ENCODE measurements at places on chromosomes 6 and 20. TPM values are rescaled to one million over a fixed set of nuclear protein-coding genes. Genes with fewer than 3 reads are reported as not detected.

- H3K27ac ChIP-seq = no peak overlapping the region
- H3K4me1 ChIP-seq = no peaks in the 10 kb centered on the region
- H3K27me3 ChIP-seq = peaks cover 4% of the 10 kb centered on the region
- H3K36me3 ChIP-seq = no peaks in the 10 kb centered on the region
Observed at GRCh38 chr6:52180787-52181558, 5.2 kb upstream of the IL17A start.

DNA sequence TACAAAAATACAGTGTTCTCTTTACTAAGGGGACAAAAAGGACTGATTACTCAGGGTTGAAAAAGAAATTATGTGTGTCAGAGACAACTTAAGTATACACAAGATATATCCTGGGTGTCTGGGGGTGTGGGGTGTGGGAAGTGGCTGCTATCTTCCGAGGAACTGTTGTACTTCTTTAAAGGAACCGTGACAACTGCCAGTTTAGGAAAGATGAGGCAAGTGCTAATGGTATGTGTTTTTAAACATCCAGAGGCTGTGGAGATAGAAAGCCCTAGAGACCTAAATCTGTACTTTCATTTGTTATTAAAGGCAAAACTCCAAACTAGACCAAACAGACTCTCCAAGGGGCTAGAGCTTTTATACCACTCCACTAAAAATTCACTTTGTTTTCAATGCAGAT lies 95.6 kb downstream of the SNAP25 start:
- H3K36me3 ChIP-seq = no peaks in the 10 kb centered on the region
- no peak overlapping the region for H3K4me3 ChIP-seq
- no peak overlapping the region for H3K27ac ChIP-seq
- peak; percentile 42 for DNase-seq
- H3K4me1 ChIP-seq = peaks cover 34% of the 10 kb centered on the region
- H3K27me3 ChIP-seq = peaks cover 41% of the 10 kb centered on the region

GRCh38 chr6:37027811-37028469 lies 22.5 kb downstream of the FGD2 start:
- H3K4me1 ChIP-seq = no peaks in the 10 kb centered on the region
- H3K4me3 ChIP-seq = no peak overlapping the region
- no peak for DNase-seq
- no peaks in the 10 kb centered on the region for H3K36me3 ChIP-seq

DNA sequence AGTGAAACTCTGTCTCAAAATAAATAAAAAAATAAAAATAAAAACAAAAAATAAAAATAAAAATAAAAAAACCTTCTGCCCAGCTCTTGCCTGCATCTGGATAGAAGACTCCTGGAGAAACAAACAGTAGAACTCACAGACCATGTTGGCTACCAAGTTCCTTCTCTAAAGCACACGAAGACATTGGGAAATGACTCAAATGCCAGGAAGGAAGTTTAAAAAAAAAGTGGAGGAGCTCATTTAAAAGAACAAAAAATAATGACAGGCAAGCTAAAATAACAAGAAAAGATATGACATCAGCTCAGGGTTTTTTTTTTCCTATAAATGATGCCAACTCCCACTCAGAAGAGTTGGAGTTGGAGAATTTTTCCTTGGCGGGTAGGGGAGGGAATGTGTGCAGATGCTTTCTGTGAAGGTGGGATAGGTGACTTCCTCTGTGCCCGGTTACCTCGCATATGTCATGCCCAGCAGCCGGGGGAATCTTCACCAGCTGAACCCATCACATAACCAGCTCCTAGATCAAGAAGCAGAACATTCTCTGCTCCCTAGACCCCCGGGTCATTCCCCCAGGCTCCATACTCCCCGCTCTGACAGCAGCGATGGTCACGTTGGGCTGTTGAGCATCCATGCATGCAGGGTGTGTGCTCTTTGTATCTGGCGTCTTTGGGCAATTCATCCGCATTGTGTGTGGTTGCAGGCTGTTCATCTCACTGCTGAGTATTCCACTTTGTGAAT lies 17.3 kb upstream of the CD93 start:
- peak; percentile 5 for DNase-seq
- no peaks in the 10 kb centered on the region for H3K36me3 ChIP-seq
- no peaks in the 10 kb centered on the region for H3K27me3 ChIP-seq
- no peak overlapping the region for H3K4me3 ChIP-seq

DNA sequence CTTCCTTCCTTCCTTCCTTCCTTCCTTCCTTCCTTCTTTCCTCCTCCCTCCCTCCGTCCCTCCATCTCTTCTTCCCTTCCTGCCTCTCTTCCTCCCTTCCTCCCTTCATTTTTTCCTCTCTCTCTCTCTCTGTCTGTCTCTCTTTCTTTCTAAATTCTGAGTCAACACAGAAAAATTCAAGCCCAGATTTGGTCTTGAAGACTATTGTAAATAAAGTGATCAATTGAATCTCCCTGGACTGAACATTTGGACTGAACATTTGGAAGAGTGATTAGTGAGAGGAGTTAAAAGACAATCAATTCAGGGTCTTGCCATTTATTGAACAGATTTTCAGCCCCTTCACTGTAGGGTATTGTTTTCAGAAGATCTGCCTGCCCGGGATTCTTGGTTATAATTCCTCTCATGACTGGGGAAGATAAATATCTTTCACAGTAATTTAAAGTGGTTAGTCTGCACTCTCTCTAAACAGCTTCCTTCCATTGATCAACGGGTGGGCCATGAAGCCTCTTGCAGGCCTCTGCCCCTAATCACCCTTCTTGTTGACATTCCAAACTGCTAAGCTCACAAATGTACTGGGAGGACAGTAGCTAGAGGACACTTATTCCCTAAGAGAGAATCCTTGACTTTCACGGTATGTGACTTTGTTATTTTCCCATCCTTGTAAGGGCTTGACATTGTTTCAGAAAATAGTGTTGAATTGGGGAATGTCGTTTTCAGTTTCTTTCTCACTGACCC lies 101.7 kb upstream of the BMP2 start:
- no peaks in the 10 kb centered on the region for H3K27me3 ChIP-seq
- H3K4me1 ChIP-seq = no peaks in the 10 kb centered on the region
- no peak overlapping the region for H3K4me3 ChIP-seq
- no peak overlapping the region for H3K27ac ChIP-seq
- H3K36me3 ChIP-seq = no peaks in the 10 kb centered on the region

DNA sequence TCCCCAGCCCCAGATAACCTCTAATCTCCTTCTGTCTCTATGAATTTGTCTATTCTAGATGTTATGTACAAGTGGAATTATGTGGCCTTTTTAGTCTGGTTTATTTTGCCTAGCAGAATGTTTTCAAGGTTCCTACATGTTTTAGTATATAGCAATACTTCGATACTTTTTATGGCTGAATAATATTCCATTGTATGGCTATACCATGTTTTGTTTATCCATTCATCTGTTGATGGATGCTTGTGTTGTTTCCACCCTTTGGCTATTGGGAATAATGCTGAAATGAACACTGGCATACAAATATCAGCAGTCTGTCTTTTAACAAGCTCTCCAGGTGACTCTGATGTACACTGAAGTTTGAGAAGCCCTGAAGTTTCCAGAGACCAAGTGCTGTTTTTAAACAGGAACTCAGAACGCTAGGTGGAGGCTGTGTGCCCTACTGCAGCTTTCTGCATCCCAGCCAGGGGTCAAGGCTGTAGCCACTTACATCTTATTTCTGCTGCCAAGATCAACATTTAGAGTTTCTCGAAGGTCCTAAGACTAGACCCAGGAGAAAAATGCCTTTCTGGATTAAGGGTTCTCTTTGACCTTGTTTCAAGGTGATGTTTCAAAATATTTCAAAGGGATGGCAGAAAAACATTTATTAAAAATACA lies 123.0 kb downstream of the SOBP start:
- no peaks in the 10 kb centered on the region for H3K36me3 ChIP-seq
- H3K27ac ChIP-seq = no peak overlapping the region
- H3K4me1 ChIP-seq = no peaks in the 10 kb centered on the region
- DNase-seq = no peak
- H3K27me3 ChIP-seq = no peaks in the 10 kb centered on the region

GRCh38 chr6:99609905-99610489 lies 3.4 kb downstream of the PRDM13 start:
- H3K4me1 ChIP-seq = no peaks in the 10 kb centered on the region
- H3K27ac ChIP-seq = no peak overlapping the region
- H3K36me3 ChIP-seq = no peaks in the 10 kb centered on the region

DNA sequence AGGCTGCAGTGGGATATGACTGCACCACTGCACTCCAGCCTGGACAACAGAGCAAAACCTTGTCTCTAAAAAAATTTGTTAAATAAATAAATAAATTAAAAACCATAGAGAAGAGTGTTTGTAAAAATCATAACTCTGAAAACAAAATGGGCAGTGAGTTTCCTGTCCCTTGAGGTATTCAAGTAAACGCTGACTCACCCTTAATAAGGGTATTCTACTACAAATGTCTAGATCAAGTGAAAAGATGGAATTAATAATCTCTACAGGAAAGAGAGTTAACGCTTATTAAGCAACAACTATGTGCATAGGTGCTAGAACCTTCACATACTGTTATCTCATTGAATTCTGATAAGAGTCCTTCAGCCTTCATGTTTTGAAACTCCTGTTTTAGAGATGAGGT lies 19.9 kb upstream of the MBOAT1 start:
- no peak for DNase-seq
- H3K36me3 ChIP-seq = no peaks in the 10 kb centered on the region
- H3K4me3 ChIP-seq = no peak overlapping the region
- H3K27me3 ChIP-seq = no peaks in the 10 kb centered on the region

DNA sequence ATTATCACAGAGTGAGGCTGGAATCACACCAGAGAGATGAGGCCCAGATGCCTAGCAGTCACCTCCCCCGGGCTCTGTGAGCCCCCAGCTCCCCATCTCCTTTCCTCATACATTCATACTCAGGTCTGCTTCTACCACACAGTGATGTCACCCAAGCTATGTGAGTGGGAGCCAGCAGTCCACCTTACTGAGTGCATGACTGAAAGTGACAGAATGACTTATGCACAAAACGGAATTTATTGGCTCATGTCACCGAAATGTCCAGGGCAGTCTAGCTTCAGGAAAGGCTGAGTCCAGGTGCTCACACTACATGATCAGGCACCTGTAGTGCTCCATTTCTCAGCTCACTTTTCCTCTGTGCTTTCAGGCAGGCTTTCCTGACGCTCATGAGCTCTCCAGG lies 36.7 kb upstream of the CCN6 start:
- peaks cover 34% of the 10 kb centered on the region for H3K4me1 ChIP-seq
- H3K36me3 ChIP-seq = no peaks in the 10 kb centered on the region
- no peak for DNase-seq

DNA sequence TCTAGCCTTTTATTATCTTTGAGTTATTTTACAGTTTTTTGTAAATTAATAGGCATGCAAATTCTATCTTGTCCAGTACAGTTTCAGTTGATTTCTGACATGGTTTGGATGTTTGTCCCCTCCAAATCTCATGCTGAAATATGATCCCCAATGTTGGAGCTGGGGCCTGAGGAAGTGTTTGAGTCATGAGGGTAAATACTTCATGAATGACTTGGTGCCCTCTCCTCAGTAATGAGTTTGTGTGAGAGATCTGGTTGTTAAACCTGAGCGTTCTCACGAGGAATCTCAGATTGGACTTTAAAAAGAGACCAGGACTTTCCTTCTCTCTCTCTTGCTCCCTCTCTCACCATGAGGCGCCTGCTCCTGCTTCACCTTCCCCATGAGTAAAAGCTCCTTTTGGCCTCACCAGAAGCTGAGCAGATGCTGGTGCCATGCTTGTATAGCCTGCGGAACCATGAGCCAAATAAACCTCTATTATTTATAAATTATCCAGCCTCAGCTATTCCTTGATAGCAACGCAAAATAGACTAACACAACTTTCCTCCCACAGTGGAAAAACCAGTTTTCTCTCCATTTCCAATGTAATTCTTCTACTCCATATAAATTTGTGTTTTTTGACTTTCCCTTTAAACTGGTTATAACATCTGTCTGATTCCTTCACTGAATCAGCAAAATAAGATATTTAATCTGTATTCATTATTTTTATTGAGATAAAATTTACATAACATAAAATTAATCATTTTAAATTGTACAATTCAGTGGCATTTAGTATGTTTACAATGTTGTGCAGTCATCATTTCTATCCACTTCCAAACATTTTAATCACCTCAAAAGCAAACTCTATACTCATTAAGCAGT lies 78.7 kb upstream of the PRSS16 start:
- no peaks in the 10 kb centered on the region for H3K36me3 ChIP-seq
- DNase-seq = peak; percentile 82
- H3K27ac ChIP-seq = peak overlapping the region; percentile 80
- peaks cover 19% of the 10 kb centered on the region for H3K4me1 ChIP-seq
- H3K4me3 ChIP-seq = peak overlapping the region; percentile 54
- no peaks in the 10 kb centered on the region for H3K27me3 ChIP-seq

GRCh38 chr6:26284537-26285142 lies 80.4 kb upstream of the BTN3A2 start:
- H3K27ac ChIP-seq = peak overlapping the region; percentile 94
- H3K36me3 ChIP-seq = no peaks in the 10 kb centered on the region
- H3K27me3 ChIP-seq = no peaks in the 10 kb centered on the region
- peak overlapping the region; percentile 80 for H3K4me3 ChIP-seq
- no peaks in the 10 kb centered on the region for H3K4me1 ChIP-seq

- H3K27me3 ChIP-seq = no peaks in the 10 kb centered on the region
- no peak overlapping the region for H3K27ac ChIP-seq
- H3K36me3 ChIP-seq = no peaks in the 10 kb centered on the region
- no peak overlapping the region for H3K4me3 ChIP-seq
Observed at GRCh38 chr6:45709781-45710220, 305.9 kb downstream of the CLIC5 start.

DNA sequence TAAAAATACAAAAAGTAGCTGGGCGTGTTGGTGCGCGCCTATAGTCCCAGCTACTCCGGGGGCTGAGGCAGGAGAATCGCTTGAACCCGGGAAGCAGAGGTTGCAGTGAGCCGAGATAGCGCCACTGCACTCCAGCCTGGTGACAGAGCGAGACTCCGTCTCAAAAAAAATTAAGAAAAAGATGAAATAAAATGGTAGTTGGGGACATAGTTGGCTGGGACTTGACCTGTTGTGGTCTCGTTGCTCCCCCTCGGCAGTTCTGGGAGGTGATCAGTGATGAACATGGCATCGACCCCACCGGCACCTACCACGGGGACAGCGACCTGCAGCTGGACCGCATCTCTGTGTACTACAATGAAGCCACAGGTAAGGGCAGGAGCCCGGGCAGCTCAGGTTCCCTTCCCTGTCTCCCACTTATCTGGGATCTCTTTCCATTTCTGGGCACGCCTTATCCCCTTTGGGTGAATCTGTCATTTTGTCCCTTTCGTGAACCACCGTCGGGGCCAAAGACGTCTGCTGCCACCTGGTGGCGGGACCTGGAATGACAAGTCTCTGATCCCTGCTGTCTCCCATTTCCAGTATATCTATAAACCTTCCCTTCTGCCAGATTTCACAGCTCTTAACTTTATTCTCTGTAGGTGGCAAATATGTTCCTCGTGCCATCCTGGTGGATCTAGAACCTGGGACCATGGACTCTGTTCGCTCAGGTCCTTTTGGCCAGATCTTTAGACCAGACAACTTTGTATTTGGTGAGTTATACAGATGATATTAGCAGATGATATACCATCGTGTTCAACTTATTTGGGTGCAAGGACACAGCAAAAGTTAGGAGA lies 2.3 kb downstream of the TUBB start:
- H3K4me3 ChIP-seq = peak overlapping the region; percentile 97
- peaks cover 35% of the 10 kb centered on the region for H3K36me3 ChIP-seq
- no peaks in the 10 kb centered on the region for H3K27me3 ChIP-seq
- DNase-seq = peak; percentile 79
- peak overlapping the region; percentile 95 for H3K27ac ChIP-seq

LRRC73 gene
- 1.6 TPM for total RNA-seq

ID4 gene
- total RNA-seq = 41.0 TPM

FAM162B gene
- total RNA-seq = not detected

COX7A2 gene
- 545 TPM for total RNA-seq

MUC21 gene
- total RNA-seq = not detected

SIRPB2 gene
- total RNA-seq = not detected

MUC22 gene
- not detected for total RNA-seq

JPH2 gene
- total RNA-seq = 9.7 TPM

SIRPG gene
- not detected for total RNA-seq

LRRN4 gene
- total RNA-seq = not detected

PPIL1 gene
- 20.4 TPM for total RNA-seq

RAD21L1 gene
- not detected for total RNA-seq
